Activated gamma-delta T cell treated with Interleukin-2 at 50 U/mL for 16 hours (primary cell): ENCODE measurements at places on chromosomes 11 and 22.

DNA sequence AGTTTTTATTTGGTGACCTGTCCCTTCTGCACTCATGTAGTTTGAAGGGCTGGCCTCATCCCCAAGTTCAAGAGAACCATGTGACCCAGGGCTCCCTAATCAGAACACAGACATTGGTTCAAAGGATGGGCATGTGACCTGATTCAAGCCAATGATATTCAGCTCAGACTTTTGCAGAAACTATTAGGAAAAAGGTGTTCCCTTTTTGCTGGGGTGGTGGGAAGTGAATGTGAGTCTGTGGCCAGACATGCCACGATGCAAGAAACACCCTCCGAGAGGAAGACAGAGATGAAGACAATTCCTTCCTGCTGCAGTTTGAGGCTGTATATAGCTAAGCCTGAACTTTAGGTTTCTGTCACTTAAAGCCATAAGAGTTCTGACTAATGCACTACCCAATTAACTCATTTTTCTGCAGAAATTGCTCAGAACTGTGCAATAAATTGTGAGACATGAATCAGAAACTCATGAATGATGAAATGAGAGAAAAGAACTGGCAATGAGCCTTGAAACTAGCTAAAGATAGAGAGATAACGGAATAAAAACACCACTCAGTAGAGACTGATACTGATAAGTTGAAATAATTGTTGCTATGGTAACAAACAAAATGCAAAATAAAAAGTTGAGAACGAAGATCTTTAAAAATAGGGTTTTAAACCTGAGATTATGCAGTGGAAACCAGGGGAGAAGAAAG is 9.2 kb upstream of the MAPK1 start:
- no peak for DNase-seq

GRCh38 chr22:26079009-26079408 is 90.3 kb upstream of the SEZ6L start:
- no peak for DNase-seq

- DNase-seq: no peak
Measured at GRCh38 chr11:101327908-101328307, 198.3 kb upstream of the PGR start.

- DNase-seq: no peak
Measured at GRCh38 chr22:31730344-31730711, 19.6 kb downstream of the PRR14L start.

- peak; percentile 45 for DNase-seq
Measured at GRCh38 chr11:12241971-12242672, 131.7 kb downstream of the MICAL2 start.

DNA sequence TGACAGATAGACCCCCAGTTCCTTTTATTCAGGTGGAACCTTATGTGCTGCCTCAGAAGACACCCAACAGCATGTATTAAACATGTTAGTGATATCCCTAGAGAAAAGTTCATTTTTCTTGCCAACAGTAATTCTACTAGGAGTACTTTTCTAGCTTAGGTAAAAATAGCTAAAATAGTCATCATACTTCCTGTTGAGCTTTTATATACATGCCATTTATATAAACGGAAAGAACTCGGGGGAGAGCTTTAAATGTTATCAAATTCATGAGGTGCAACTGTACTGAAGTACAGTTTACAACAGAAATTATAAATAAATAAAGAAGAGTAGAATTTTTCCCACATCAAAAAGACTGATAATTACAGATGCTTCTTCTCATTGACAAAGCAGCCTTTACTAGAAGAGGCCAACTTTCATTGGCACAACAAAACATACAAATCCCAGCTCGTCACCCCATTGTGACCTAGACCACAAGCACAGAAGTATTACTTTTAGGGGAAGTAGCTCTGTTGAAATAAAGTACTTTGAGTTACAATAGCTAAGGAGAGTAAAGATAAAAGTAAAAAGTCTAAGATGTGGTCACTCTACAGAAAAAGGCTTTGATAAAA is 59.1 kb upstream of the POU2AF2 start:
- DNase-seq: no peak

- DNase-seq: no peak
Measured at GRCh38 chr11:87019613-87020271, 18.0 kb upstream of the TMEM135 start.

GRCh38 chr11:111819829-111820237 is 51.5 kb downstream of the ALG9 start:
- DNase-seq: no peak

DNA sequence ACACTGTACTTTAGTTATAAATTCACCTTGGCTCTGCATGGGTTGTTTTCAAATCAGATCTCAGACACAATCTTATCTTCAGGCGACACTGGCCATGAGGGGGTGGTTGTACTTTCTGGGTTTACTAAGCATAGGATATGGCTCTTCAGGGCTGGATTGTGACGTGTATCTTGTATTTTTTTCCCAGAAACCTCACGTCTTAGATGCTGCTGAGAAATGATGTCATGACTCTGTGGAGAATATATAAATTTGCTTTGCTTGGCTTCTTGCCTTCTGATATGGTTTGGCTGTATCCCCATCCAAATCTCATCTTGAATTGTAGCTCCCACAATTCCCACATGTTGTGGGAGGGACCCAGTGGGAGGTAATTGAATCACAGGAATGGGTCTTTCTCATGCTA is 82.8 kb upstream of the VSTM5 start:
- DNase-seq: no peak

DNA sequence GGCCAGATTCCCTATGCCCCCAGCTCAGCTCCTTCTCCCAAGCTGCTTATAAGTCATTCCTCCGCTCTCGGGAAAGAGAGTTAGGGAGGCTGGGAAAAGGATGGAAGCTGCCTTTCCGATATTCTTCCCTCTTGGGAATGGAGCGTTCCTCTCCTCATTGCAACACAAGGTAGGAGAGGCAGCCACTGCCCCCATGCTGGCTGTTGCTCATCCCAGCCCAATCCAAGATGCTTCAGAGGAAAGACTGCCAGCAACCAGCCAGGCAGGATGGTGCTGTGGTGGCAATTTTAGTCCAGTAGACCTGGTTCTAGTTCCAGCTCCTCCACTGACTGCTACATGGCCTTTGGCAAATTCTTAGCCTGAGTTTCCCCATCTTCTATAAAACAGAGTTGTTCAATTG is 13.7 kb upstream of the C11orf96 start:
- no peak for DNase-seq

DNA sequence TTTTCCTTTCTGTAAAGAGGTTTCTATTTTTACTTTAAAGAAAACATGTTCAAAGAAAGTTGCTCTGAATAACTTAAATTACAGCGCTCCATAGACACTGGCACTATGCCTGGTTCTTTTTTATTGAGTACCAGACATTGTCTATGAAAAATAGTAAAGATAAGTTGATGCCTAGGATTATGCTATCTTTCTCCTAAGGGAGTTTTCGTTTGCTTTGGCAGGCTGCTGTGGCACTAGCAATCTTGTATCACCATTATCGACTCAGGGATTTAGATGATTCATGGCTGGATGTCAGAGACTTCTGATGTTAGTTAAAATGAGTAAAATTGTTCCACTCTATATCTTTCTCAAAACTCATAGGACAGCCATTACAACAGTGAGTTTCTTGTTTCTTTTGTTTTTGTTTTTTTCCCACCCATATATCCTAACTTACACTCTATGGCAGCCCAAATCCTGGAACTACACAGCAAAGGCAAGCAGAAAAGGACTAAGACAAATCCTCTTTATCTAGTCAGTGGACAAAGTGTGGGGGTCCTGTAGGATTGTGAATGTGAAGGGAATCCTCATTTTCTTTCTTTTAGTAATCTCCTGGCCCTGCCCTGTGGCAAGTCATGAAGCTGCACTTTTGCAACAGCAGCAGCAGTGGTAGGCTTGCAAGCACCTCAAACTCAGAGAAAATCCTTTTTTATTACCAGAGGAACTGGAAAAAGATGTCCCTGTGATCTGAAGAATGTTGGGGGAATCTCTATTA is 20.7 kb downstream of the SLN start:
- DNase-seq: no peak

- DNase-seq: no peak
Measured at GRCh38 chr11:11306855-11307254, 46.2 kb downstream of the CSNK2A3 start.

DNA sequence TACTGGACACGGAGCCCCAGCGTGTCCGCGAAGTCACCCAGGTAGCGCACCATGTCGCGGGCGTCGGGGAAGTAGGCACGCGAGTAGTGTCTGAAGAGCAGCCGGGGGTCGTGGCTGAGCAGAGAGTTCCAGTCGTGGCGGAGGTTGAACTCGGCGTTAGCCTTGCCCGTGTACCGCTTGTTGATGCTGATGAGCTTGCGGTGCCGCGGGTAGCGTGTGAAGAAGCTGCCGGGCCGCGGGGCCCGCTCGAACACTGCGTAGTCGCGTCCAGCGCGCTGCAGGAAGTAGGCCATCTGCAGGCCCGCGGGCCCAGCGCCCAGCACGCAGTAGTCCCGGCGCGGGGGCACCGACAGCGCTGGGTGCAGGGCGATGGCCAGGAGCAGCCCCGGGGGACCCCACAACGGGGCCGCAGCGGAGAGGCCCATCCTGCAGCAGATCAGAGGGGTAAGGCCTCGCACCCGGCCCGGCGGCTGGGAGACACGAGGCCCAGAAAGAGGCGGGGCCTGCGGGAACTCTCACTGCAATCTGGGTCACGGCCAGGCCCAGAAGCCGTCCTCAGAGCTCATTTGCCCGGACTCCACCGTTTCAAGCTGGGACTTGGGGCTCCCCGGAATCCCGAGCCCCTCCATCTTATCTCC is 723 bp downstream of the FOXRED2 start:
- no peak for DNase-seq

DNA sequence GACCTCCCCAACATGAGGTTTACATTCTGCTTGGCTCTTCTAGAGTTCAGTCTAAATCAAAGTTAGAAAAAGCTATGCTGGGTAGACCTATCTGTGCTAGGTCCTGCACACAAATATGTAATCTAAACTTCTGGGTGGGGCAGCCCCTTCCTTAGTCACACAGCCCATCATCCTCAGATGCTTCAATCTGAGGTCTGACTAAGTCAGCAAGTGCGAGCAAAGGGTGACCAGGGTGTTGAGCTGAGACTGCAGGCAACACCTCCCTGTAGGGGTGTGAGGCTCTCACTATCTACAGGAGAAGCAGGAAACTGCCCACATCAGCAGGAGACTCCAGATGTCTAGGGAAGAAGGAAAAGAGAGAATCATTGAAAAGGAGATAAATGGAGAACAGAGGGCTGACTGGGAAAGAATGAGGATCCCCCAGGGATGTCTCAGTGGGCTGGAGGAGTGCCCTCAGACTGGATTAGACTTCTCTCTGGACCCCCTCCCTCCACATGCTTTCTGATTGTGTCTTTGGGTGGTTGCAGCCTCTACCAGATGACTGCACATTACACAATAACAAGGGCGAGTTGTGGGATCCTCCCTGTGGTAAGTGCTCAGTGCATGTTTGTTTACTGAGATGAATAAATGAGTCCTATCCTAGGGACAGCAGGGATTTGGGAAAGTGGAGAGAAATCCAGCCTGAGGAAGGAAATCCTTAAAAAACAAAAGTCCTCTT is 266.2 kb upstream of the PLET1 start:
- DNase-seq: no peak

DNA sequence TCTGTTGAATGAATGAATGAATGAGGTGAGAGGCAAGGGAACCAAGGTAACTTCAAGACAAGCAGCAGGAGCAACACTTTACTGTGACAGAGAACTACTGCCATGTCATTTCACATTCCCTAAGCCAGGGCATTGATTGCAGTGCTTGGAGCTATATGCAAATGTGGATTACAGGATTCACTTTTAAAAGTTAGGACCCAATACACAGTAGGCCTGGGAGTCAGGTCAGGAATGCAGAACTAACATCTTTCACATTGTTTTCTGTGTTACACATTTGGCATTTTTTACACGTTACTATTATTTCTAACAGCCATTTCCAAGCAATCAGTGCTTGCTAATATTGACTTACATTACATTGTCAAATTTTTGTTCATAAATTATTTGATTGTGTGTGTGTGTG is 26.2 kb upstream of the ME3 start:
- DNase-seq: no peak

DNA sequence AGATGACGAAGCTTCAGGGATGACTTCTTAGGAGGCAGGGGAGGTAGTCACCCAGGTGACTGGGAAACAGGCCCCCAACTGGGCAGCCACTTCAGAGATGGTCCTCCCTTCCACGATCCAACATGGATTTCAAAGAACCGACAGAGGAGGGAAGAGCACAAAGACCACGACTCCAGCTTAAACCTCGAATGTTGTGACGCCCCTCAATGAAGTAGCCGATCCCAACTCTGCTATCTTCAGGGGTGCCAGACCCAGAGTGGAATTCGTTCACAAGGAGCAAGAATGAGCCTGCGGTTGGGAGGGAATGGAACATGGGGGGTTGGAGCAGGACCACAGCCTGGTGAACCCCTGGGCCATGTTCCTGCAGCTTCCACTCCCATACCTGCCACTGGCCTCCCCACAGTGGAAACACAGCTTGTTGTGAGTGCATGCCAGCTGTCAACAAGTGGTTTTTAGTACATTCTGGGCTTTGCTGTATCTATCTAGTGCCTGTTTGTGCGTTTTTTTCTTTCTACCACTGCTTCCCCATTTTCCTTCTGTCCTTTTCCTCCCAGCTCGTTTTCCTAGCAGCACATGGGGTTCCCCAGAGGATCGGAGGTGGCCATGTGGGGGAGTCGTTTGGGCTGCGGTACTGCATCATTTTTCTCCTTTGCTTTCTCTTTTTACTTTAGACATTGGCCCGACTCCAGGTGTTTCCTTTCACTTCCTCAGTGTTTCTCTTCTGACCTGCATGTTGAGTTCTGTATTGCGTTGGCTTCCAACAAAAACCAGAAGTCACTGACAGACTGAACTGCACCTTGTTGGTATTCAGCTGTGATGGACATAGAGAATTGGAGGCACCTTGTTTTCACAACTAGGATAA is 65.8 kb downstream of the MORC2 start:
- DNase-seq: no peak

- no peak for DNase-seq
Measured at GRCh38 chr11:131412061-131412460, 41.6 kb downstream of the NTM start.

DNA sequence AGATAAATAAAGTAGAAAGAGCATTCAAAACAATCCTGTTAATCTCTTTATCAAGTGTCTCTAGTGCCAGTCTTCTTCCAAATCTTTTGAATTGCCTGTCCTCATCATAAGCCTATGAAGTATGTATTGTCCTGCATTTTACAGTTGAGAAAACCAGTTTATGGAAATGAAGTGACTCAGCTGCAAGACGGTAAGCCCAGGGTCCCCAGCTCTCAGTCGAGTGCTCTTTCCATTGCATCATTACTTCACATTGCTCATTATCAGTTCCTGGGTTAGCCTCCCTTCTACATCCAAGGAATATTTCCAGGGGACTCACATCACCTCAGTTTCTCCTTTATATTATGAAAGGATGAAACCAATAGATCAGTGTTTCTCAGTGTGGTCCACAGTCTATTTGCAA is 9.1 kb upstream of the P4HA3 start:
- DNase-seq: no peak
